Vein endothelial cell (primary cell): ENCODE measurements at places on chromosomes 7 and 10. TPM values are rescaled to one million over a fixed set of nuclear protein-coding genes. Genes with fewer than 3 reads are reported as not detected.

Gene NPC1L1
- not detected in 2 replicates for total RNA-seq

Gene SLC26A3
- total RNA-seq: not detected in 2 replicates

Gene ANKRD2
- 0.65 and 1.1 TPM in 2 replicates for total RNA-seq

Gene RELN
- 59.3 and 137 TPM in 2 replicates for total RNA-seq

Gene PSD
- 0.33 TPM in 1 of 2 replicates, not detected in the other for total RNA-seq

Gene EDRF1
- 23.6 and 25.5 TPM in 2 replicates for total RNA-seq

Gene ASB10
- not detected in 2 replicates for total RNA-seq

Gene CDHR1
- 0.10 TPM in 1 of 2 replicates, not detected in the other for total RNA-seq

Gene PDE1C
- 0.33 and 1.8 TPM in 2 replicates for total RNA-seq

Gene HTR7
- under 0.01 and 0.10 TPM in 2 replicates for total RNA-seq
